ENCODE measurements at places on chromosomes 1 and 21. TPM values are rescaled to one million over a fixed set of nuclear protein-coding genes. Genes with fewer than 3 reads are reported as not detected.

- DNase-seq, result peak; percentile 14
Measured at GRCh38 chr1:90717665-90718410, 736 bp upstream of the BARHL2 start.

- DNase-seq, result peak; percentile 46
Measured at GRCh38 chr1:240562111-240562590, 49.8 kb downstream of the GREM2 start.

GRCh38 chr1:201255479-201256362, 27.6 kb upstream of the PKP1 start:
- DNase-seq, result no peak

DNA sequence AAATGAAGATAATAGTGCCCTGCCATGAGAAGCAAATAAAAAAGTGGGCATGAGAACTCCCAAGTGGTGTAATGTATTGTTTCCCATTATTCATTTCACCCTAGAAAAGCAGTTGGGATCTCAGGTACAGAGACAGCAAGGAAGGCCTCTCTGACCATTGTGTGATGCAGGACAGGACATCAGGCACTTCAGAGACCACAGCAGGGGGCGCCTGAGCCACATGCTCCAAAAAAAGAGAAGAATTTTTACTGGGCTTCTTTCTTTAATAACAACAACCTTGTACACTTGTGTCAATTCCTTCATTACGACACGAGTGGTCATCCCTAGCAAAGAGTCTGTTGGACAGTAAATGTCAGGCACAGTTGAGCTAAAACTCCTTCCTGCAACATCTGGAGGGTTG, 533.3 kb downstream of the OMA1 start:
- no peak for DNase-seq

DNA sequence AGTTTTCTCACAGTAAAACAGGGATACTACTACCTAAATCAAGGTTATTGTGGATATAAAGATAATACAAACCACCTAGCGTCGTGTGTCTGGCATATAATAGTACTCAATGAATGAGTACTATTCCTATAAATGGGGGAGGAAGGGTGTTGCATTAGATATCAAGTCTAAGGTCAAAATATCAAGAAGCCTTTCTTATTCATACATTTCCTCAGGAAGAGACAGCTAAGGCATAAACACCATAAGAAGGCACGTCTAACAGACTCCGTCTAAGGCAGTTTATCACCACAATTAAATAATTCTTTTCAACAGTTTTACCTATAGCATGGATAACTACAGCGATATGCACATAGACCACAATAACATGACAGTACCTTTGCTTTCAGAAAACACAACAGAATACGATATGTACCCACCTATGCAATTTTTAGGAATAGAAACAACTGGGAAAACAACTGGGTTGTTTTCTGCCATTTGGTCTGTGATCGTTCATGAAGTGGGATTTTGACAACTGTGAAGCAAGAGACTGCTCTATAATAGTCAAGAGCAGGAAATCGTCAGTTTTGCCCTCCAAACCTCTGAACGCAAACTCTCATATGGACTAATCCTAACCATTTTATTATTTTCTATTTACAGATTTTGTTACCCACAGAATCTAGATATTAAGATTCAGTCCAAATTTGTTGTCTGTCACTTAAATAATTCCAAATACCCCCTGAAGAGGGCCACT, 53.1 kb downstream of the HNRNPR start:
- DNase-seq, result no peak

GRCh38 chr1:152487871-152488270, 22.7 kb upstream of the LCE5A start:
- DNase-seq, result no peak

- no peak for DNase-seq
Measured at GRCh38 chr1:27380766-27381733, 2.1 kb downstream of the CD164L2 start.

- DNase-seq, result no peak
Measured at GRCh38 chr1:160367934-160368923, 1.4 kb downstream of the NHLH1 start.

- DNase-seq, result peak; percentile 73
Measured at GRCh38 chr1:245154429-245155271, at the start of gene KIF26B. TSS of gene KIF26B (plus strand) at chr1:245154985. CDS start at chr1:245155425, 440 bp downstream.

GRCh38 chr1:156638189-156638985, 3.5 kb upstream of the BCAN start:
- DNase-seq, result no peak

GRCh38 chr1:209761011-209761635, 5.3 kb downstream of the TRAF3IP3 start:
- peak; percentile 45 for DNase-seq

- DNase-seq, result no peak
Measured at GRCh38 chr21:33651965-33652680, 9.8 kb downstream of the ITSN1 start.

GRCh38 chr1:158153746-158154444, 26.8 kb upstream of the CD1D start:
- no peak for DNase-seq

- DNase-seq, result no peak
Measured at GRCh38 chr1:34656731-34657130, 98.1 kb upstream of the GJB5 start.

DNA sequence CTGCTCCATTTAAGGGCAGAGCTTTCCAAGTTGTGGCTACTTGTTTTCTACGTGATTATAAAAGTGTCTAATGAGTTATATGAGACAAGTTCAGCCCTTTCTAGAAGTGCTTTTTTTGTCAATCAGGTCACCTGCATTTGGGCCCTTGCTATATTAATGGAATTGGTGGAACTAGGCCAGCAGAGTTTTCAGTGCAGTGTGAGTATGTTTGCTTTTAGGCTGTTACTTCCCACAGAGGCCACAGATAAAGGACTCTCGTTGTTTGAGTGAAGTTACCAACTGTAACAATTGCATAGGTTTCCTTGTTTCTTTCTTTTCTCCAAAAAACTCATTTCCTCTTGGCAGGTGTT, 10.9 kb downstream of the SMAP2 start:
- peak; percentile 8 for DNase-seq

DNA sequence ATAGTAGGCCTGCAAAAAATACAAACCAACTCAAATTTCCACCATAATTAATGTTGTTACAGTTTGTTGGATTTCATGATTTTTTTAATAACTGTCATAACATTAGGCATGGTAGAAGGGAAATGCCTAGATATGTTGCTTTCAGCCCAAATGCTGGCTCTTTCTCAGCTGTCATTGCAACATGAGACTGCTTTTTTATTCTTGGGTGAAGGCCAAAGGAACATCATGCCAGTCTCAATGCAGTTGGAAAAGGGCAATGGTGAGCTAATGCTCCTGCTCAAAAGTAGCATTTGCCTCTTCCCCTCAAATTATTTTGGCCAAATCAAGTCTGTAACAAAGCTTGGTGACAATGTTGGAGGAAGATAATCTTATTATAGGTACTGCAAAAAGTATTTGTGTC, 877.7 kb upstream of the PRMT6 start:
- DNase-seq, result no peak

- DNase-seq, result peak; percentile 97
Measured at GRCh38 chr1:204417074-204417997, 5.7 kb upstream of the PPP1R15B start.

DNA sequence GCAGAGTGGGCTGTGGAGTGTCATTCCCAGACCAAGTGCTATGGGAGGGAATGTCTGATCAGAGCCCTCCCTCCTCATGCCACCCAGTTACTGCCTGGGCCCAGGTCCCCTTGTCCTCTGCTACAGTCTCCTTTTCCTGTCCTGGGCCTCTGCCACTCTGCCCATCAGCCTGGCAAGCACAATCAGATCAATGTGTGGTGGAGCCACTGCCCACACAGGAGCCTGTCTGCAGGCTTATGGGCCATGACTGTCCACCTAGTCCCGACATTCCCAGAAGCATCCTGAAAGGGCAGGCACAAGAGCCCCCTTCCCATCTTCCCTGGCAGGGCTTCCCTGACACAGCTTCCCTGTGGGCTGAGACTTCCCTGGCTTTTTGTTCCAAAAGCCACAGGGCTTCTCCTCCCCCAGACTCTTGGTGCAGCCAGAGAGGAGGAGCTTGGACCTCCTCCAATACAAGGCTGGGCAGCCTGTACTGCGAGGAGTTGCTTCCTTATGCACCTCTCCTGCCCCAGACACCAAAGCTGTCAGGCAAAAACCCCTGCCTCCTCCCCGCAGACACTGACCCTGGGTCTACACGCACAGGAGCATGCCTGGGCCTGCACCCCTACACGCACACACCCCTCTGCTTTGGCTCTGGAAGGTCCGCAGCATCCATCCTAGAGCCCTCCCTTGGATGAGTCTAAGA, 29.2 kb upstream of the CNTN2 start:
- DNase-seq, result peak; percentile 57

GRCh38 chr1:231808116-231808515, 181.5 kb downstream of the DISC1 start:
- no peak for DNase-seq

DNA sequence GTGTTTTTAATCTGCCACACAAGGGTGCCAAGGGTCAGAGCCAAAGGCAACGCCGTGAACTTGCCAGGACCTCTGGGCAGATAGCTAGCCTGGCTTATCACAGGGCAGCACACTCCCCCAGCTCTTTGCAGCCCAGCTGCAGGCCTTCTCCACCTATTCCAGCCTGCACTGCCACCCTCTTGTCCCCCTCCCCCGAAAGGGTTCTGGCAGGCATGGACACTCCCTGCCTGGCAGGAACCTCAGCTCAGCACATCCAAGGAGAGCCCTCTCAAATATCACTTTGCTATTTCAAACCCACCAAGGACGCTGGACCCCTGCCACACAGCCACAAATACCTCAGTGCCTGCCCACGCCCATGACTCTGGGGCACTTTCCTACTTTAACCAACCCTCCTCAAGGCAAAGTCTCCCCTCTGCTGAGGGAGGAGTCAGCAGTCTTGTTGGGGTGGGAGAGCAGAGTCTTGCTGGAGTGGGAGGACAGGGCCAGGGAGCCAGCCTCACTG, 9.1 kb downstream of the SSBP3 start:
- DNase-seq, result no peak

DNA sequence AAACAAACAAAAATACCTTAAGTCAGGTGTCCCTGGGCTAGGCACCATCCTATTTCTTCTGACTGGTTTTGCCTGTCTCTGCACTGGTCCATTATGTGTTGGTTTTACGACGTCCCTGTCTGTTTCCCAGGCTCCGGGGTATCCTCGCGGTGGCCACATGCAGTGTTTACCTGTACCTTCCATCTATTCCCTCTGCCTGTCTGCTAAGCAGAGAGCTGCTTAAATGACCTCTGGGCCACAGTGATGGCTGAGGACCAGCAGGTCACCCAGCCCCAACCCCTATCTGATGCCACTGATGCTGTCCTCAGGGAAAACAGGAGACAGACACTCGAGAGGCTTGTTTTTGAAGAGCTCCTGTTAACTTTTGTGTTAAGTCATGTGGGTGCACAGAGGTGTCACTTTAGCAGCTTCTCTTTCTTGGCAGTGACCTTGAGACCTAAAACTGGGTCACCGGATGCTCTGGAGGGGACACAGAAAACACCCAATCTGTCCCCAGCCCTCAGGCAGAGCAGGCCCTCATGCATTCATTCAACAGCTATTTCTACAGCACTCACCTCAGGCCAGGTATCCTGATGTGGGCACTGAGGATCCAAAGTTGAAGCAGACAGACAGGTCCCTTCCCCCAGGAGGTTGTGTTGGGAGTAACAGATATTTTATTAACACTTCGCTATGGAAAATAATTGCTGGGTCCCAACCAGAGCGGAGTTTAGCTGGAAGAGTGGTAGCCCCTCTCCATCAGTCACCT, 4.4 kb upstream of the EFHD2 start:
- DNase-seq, result no peak

DNA sequence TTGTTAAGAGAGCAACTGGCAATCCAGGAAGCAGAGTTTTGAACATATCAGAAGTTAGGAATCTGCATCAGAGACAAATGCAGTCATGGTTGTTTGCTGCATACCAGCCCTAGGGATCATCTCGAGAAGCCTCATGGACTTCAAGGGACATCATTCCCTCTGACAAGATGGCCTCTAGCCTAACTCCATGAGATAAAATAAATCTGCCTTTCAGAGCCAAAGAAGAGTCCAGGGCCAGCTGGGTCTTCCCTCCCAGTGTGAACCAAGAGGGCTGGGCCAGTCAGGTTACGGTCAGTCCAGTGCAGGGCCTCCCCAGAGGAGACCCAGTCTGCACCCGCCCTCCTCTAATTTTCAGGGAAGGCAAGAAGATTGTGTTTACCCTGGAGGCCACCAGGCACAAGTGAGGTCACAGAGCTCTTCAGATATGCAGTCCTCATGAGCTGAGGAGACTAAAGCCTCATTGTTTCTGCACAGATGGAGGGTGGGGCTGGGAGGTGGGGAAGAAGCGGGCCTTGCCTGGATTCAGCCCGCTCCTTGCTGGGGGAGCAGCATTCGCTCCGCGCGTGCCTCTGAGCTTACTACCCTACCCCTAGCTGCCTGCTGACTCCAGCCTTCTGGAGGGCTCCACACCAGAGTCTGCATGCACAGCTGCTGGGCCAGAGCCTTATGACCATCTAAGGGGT, 52.8 kb downstream of the CAPN2 start:
- peak; percentile 54 for DNase-seq

DNA sequence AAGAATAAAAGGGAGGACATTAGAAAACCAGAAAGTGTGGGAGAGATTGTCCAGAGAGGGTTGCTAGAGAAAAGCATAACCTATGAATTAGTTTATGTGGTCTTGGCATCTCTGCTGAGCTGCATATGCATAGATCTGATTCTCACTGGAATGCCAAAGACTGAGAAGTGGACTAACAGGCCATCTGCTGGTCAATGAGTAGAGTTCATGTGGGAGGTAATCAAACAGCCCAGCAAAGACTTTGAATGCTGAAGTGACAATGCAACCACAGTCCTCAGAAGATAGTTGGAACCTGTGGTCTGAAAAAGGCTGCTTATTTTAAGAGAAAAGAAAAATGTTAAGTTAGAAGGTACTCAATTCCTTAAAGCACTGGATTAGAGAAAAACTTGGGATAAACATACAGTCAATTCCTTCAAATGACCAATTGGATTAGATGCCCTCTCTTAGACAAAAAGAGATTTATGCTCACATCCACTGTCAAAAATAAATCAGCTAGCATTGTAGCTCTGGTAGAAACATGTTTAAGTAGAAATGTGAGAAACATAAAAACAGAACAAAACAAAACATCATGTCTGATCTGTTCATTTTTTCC, 382.8 kb downstream of the AMY1C start:
- no peak for DNase-seq

Gene RCC1
- 101 TPM for total RNA-seq

Gene IGSF5
- total RNA-seq, result not detected

Gene C1orf52
- 10.8 TPM for total RNA-seq

Gene HES3
- not detected for total RNA-seq

Gene GSTM1
- 24.3 TPM for total RNA-seq

Gene CA6
- not detected for total RNA-seq

Gene WNT9A
- 0.99 TPM for total RNA-seq

Gene CELA2B
- not detected for total RNA-seq

Gene PGLYRP3
- total RNA-seq, result not detected

Gene FAAH
- total RNA-seq, result 0.65 TPM

Gene CNST
- total RNA-seq, result 13.1 TPM
